NCI-H1694 treated with DMSO at 0.1 percent for 48 hours (cell line): ENCODE measurements at places on chromosomes 4 and X.

DNA sequence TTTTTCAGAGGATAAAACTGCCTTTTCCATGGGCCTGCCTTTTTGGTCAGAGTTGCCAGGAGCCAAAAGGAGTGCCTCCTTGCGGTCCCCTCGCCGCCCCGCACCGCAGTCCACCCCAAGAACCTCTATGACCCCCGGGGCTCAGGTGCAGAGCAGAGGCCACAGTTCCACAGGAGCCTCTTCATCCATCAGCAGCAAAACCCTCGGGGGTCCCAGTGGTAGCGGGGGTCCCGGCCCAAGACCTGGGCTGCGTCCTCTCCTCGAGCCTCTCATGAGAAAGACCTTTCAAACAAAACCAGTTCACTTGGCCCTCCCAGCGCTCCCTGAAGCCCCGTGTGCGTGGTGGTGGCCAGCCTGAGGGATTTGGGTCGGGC, 16.8 kb downstream of the ZFYVE28 start:
- DNase-seq: no peak

DNA sequence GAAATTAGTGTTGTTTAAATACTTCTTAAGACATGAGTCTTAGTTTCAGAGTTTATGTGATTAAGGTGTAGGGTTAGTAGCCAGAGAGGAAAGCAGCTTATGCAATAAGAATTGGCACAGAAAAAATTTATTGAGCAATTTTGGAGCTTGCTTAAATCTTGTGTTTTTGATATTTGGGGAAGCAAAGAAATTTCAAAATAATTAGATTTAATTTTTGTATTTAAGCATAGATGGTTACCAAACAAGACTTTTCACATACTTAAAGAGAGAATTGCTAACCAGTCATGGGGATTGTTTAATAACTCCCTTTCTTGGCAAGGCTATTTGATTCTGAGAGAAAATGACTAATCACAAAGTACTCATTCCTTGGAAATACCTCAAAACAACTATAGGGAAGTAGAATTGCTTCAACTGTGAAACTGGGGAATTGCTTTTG, 202.0 kb upstream of the GRID2 start:
- DNase-seq: no peak

DNA sequence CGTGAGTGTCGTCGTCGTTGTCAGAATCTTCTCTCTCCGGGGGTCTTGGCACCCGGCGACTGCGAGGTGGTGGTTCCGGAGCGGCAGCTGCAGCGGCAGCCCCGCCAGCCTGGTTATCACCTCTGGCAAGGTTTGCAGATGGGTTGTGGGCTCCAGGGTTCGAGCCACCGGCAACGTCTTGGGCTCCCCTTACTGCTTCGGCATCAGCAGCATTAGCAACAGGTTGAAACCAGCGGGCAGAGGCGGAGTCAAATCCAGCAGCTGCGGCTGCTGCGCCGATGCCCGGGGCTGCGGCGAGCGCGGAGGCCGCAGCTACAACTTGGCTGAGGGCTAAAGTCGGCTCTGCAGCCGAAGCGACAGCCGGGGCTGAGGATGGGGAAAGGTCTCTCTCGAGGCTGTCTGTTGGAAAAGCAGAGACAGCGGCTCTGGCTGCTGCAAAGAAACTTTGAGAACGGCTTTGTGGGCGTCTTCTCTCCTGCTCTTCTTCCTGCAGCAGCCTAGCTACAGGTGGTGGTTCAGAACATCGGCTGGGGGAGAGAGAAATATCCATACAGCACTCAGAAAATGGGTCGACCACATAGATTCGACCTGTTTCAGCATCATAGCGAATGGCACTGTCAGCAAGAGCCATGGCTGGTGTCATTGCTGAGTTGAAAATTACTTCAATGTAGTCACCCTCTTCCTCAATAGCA, 3.6 kb downstream of the IRS4 start:
- no peak for DNase-seq

- no peak for DNase-seq
Observed at GRCh38 chr4:167943872-167944505, 148.3 kb upstream of the ANXA10 start.

DNA sequence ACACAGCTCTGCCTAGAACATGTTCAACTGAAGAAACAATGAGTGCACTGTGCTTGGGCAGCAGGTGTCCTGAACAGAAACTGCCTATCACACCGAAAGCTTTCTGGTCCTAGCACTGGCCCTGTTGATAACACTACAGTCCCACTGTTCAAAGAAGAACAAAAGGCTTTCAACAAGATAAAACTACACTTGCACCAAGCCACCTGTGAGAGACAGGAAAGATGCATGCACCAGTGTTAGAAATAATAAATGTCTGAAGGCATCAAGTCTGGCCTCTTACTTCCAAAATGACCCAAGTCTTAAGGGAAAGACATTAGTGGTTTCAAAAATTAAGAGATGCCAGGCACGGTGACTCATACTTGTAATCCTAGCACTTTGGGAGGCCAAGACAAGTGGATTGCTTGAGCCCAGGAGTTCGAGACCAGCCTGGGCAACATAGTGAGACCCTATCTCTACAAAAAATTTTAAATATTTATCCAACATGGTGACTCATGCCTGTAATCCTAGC, 68.7 kb downstream of the APBB2 start:
- DNase-seq: no peak

- DNase-seq: no peak
Observed at GRCh38 chrX:69072486-69073006, 92.7 kb downstream of the PJA1 start.

DNA sequence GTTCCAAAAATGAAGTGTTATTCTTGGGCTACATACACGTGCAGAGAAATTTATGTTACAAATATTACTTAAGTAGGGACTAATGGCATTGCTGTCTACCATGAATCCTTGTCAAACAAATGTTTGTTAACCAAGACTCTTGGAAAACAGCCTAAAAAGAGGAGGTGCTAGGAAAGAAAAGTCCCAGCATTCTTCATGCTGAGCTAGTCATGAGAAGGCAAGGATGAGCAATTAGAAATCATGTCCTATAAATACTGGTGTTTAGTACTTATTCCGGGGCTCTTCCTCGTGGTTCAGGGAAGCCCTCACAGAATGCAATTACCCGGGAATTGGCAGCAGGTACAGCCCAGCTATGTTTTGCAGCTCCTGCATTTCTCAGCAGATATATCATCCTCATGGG, 378.1 kb upstream of the FTHL17 start:
- DNase-seq: no peak

GRCh38 chr4:25783943-25784342, 78.8 kb downstream of the SEL1L3 start:
- no peak for DNase-seq

DNA sequence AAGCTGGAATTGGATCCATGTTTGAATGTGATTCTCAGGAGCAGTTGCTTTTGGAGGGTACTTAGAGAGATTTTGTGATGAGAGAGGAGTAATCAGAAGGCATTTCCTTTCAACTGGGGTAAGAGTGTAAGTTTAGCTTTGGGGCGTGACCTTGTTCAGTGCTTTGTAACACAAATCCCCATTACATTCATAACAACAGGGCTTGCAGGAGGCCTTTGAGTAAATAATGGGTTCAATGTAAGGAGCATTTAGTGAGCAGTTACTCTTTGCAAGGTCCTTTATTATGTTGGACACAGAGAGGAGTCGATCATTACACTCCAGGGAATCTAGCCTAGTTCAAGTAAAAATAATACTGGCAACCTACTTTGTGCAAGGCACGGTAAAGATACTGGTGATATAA, 74.0 kb upstream of the AFF2 start:
- no peak for DNase-seq

DNA sequence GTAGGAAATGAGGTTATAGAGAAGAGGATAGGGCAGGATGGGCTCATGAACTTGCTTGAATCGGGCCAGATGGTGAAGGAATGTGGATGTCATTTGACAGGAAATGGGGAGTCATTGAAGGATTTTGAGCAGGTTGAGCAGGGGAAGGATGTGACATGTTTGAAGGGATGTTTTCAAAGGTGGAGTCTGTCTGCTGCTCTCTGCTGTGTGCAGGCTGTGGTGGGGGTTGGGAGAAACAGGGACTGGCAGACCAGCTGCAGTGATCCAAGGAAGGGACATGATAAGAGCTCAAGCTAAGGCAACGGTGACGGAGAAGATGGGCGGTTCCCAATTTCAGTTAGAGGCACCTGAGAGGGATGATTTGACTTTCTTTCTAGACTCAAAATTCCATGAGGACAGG, 14.0 kb upstream of the XPNPEP2 start:
- no peak for DNase-seq

GRCh38 chr4:157772907-157773306, 399.9 kb downstream of the GASK1B start:
- no peak for DNase-seq

DNA sequence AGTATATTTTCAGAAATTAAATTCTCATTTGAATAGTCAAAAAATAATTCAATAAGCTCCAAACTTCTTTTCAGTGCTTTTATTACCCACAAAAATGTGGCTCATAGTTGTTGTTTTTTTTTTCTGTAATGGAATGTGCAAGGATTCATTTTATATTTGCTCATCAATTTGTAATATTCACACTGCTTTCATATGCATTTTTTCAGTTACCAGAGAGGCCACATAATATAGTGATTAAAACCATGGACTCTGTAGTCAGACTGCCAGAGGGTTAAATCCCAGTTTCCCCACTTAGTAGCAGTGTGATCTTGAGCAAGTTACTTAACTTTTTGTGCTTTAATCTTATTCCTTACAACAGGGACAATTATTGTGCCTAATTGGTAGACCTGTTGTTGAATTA, 64.5 kb downstream of the FAM9B start:
- no peak for DNase-seq

GRCh38 chrX:71994601-71995000, 84.0 kb downstream of the NHSL2 start:
- DNase-seq: no peak

DNA sequence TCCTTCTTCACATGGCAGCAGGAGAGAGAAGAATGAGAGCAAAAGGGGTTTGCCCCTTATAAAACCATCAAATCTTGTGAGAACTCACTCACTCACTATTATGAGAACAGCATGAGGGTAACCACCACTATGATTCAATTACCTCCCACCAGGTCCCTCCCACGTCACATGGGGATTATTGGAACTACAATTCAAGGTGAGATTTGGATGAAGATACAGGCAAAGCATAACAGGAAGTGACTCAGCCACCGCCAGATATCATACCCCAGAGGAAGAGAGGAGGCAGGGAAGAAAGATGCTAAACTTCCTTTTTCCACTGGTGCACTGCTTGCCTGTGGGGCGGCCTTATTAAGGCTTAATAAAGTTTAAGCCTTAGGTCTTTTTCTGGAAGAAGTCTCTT, 766.1 kb downstream of the KCTD8 start:
- DNase-seq: no peak

GRCh38 chr4:153074486-153074885, 129.8 kb upstream of the TRIM2 start:
- no peak for DNase-seq

DNA sequence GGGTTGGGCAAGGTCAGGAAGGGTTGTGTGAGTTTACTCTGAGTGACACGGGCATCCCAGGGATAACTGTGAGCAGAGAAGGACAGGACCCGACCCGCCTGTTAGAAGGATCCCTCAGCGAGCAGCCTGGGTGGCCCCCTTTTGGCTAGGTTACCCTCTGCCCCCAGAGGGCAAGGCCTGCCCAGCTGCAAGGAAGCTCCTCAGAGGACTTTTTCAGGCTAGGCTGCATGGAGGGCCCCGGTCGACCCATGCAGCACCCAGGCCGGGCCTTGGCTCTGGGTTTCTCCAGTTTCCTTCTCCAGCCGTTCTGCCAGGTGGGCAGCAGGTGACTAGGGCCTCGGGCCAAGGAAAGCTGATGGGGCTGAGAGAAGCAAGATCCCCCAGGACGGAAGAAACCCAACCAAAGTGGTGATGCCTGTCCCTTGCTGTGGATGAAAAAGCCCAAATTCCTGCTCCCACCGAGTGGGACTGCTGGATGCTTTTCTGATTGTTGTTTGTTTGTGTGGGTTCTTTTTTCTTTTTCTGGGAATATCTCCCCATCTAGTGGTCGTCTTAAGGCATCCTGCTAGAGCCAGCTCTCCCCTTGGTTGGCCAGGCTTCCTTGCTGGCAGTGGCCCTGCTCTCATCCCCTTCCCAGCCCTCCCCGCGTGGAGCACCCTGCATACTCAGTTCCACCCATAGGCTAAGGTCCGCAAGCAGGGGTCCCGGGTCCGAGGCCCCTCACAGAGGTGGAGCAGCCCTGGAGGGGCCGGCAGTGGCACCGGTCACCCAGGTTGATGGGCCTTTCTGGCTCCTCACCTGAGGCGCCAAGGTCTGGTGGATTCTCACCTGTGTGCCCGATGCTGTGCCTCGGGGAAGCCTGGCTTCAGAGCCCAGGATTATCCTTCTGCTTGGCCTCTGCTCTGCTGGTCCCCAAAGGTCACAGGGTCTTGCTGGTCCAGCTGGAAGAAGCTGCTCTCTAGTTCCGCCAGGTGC, 1.8 kb downstream of the ZFP92 start:
- DNase-seq: no peak

GRCh38 chr4:62394766-62395165, 1194.6 kb downstream of the ADGRL3 start:
- DNase-seq: no peak

- no peak for DNase-seq
Observed at GRCh38 chr4:95505151-95505550, 43.6 kb downstream of the UNC5C start.

- DNase-seq: no peak
Observed at GRCh38 chr4:102305666-102306065, 39.6 kb downstream of the SLC39A8 start.

DNA sequence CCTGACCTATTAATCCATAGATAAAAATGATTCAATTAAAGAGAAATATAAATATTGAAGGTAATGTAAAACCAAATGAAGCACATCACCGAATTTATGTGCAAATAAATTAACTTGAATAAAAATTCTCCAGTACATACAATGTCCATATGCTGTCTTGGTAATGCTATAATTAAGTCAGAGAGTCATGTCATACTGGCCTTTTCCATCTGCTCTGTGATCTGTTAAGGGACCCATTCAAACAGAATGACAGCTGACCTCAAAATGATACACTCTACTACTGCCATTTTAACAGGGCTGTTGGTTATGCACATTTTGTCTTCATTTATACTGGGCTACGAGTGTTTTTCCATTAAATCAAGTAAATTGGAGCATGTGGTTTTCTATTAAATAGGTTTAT, 99.3 kb downstream of the TEX13A start:
- DNase-seq: no peak

GRCh38 chr4:89069481-89069880, 12.5 kb upstream of the FAM13A start:
- DNase-seq: no peak

DNA sequence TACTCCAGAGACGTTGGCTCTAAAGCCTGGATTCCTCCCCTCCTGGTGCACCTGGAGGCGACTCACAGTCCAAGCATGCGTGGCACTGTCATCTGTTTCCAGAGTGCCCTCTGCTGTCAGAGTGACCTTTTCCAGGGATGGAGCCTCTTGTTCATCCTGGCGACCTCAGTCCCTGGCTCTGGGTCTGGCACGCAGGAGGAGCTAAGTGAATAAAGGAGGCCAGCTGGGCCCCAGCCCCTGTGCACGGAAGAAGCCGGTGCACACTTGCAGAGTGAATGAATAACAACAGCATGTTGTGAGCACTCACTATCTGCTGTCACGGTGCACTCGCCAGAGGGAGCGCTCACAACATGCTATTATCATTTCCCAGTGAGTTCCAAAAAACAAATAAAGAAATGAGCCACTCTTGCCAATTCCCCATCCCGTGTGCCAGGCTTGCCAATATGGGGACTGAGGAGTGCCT, 27.8 kb upstream of the PSAPL1 start:
- peak; percentile 40 for DNase-seq
